CD14-positive monocyte (primary cell): ENCODE measurements at places on chromosomes 11 and 22.

GRCh38 chr11:82960779-82961143, 59.2 kb downstream of the DDIAS start:
- DNase-seq: no peak
- H3K27me3 ChIP-seq: no peaks in the 10 kb centered on the region
- H3K36me3 ChIP-seq: no peaks in the 10 kb centered on the region
- no peaks in the 10 kb centered on the region for H3K4me1 ChIP-seq

DNA sequence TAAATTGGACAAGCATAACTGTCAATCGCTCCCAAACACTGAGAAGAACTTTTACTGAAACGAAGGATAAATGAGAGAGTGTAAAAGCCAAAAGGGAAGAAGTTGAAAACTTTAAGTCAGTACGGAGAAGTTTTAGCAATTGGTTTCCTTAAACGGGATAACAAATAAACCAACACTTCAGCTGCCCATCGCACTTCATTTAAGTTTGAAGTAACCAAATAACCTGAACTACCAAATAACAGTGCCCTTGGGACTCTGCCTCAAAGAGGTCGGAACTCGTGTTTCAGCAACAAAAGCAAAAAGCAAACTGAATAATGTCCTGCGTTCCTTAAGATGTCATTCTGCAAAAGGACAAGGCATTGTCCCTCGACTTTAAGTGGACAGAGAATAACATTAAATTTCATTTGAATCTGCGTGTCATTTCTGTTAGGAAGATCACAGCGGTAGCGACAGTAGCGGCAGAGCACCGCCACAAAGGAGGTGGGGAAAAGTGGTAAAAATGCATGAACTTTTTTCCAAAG, 127.0 kb upstream of the C11orf58 start:
- no peak for DNase-seq

DNA sequence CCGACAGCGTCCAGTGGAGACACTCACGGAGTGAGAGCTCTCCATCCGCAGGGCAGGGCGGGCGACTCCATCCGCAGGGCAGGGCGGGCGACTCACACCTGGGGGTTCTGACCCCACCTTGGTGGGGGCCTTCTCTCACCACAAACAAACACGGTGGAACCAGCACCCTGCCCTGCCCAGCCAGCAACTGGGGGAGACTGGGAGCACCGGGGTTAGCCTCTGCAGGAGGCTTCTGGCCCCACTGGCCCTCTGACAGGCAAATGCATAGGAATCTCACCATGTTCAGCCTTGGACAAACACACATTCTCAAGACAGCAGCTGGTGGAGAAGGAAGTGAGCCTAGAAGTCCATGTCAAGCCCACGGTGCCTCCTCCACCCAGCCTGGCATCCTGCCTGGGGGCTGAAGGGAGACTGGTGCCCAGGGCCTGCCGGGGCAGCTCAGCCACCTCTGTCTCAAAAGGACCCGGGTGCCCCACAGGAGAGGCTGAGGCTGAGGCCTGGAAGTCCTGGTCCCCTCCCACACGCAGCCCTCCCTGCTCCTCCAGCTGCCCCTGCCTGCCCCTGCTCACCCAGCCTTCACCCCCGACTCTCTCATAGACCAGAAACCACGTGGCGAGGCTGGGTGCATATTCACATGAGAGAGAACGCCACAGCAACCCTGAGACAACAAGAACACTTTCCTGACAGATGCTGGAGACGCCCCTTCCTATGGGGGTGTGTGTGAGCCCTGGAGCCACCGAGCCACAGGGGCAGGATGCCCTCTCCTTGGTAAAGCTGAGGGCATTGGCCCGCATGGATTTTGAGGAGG, 98.4 kb upstream of the B3GAT1 start:
- no peak overlapping the region for H3K4me3 ChIP-seq
- no peaks in the 10 kb centered on the region for H3K36me3 ChIP-seq
- H3K27ac ChIP-seq: no peak overlapping the region
- H3K4me1 ChIP-seq: no peaks in the 10 kb centered on the region
- DNase-seq: no peak

DNA sequence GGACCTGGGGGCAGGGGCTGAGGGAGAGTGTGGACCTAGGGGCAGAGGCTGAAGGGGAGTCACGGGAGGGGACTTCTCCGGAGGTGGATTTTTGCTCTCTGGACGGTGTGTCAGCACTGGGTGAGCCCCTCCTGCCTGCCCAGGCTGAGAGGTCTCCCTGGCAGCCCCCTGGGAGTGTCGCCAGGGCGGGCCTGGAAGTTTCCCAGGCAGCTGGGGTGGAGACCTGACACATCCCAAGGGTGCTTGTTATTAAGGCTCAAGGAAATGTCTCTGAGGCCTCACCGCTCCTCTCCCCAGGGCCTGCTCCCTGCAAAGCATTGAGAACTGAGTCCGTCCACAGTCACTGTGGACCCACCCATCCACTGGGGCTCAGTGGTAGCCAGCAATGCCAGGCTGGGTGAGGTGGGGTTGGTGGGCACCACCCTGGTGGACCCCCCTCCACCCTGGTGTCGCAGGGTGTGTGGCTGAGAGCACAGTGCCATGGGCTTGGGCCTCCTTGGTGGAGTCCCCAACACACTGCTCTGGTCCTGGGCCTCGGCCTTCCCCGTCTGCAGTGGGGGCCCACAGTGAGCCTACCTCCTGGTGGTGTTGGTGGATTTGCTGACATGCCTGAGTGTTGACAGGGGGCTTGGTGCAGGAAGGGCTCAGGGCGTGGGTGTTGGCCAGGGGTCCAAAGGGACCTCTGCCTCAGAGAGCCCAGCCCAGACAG, 2.5 kb downstream of the CD81 start:
- no peaks in the 10 kb centered on the region for H3K36me3 ChIP-seq
- H3K27ac ChIP-seq: no peak overlapping the region
- DNase-seq: no peak
- H3K27me3 ChIP-seq: no peaks in the 10 kb centered on the region

- H3K4me1 ChIP-seq: peaks cover 8% of the 10 kb centered on the region
- no peaks in the 10 kb centered on the region for H3K27me3 ChIP-seq
- no peak for DNase-seq
- H3K36me3 ChIP-seq: peaks cover 8% of the 10 kb centered on the region
- H3K27ac ChIP-seq: no peak overlapping the region
- H3K4me3 ChIP-seq: no peak overlapping the region
Measured at GRCh38 chr11:12271826-12272366, 105.5 kb upstream of the PARVA start.
